ENCODE measurements at places on chromosomes 11 and 22.

GRCh38 chr11:9815486-9816136 is 151.7 kb downstream of the SWAP70 start:
- DNase-seq = no peak

- no peak for DNase-seq
Observed at GRCh38 chr11:93477684-93478234, 65.4 kb downstream of the SMCO4 start.

GRCh38 chr11:37223962-37224361 is 625.9 kb upstream of the RAG2 start:
- no peak for DNase-seq

DNA sequence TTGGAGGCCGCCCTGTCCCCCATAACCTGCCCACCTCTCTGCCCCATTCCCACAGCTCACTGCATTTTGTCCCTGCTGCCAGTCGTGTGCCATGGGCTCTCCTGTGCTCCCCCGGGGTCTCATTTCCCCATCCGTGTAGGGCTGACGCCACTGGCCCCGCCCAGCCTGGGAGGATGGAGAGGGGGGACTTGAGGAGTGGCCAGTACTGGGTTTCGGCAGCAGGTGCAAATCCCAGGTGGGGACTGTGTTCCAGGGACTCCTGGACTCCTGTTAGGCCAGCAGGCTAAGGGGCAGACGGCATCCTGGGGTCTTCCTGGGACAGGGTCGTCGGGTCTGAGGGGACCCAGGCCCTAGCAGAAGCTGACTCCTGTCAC is 1.2 kb upstream of the MYO7A start:
- DNase-seq = no peak

DNA sequence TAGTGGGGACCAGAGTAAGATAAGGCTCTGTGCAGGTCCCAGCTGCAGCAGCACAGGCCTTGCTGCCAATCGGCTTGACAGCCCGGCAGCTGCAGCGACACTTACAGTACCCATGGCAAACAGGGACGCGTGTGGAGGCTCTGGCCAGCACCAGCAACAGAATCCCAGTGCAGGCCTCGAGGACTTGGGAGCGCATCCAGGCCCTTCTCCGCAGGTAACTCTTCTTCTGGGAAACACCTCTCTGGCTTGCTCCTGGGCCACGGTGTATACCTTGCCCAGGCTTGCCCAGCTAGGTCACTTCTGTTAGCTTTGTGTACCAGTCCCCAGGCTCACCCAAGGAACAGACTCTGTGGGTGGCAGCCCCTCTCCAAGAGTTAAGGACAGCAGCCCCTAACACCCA is 126.7 kb downstream of the CTTN start:
- no peak for DNase-seq

GRCh38 chr11:112933970-112934369 is 27.2 kb upstream of the NCAM1 start:
- DNase-seq = no peak

- DNase-seq = no peak
Observed at GRCh38 chr11:33531743-33532181, 168.9 kb downstream of the C11orf91 start.

DNA sequence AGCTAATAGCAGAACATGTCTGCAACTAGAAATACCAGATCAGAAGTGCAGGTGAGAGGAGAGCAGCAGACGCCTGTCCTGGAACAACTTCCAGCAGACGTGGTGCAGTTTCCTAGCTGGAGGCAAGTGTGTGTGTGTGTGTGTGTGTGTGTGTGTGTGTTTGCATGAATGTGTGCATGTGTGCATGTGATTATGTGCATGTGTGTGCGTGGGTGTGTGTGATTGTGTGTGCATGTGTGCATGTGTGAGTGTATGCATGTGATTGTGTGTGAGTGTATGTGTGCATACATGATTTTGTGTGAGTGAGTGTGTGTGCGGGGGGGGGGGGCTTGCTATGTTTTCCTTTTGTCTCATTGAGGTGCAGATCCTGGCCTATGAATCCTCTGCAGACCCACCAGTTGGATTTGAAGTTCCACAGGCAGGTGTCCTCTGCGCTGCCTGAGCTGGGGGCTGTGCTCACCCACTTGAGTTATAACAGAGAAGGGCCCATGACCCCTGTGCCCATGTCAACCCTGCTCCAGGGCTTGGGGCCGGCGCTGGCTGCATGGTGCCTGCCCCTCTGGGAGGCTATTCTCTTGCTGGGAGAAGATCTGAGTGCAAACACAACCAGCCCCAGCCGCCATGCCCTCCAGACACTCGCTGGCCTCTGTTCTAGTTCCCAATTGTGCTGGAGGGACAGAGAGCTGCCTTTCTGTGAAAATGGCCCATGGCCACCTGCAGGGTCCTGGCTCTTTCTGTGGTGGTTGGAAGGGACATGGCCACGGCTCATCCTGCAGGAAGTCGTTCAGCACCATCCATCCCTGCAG is 821.3 kb downstream of the BRD1 start:
- DNase-seq = no peak

- DNase-seq = no peak
Observed at GRCh38 chr11:34855754-34856095, 60.5 kb downstream of the APIP start.

- DNase-seq = no peak
Observed at GRCh38 chr11:34651551-34651950, 30.7 kb downstream of the EHF start.

- DNase-seq = no peak
Observed at GRCh38 chr11:8610532-8611116, 16.6 kb upstream of the STK33 start.

DNA sequence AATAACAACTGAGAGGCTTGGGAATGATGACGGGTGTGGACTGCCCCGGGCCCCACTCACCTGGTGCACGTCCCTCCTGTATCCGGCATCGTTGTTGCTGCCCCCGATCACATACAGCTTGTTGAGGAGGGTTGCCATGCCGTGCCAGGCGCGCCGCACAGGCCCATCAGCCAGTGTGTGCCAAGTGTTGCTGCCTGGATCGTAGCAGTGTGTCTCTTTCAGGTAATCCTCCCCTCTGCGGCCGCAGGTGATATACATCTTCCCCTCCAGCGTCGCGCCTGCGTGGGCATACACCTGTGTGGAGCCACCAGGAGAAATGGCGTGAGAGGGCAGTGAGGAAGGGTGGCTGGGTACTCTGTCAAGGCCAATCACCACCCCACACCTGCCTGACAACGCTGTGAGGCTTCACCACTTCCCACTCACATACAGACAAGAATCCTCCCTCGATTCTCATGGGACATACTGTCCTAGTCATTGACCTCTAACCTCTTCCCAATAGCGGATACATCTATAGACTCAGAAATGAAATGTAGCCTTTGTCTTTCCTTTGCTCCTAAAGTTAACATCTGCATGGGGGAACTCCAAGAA is 8.9 kb upstream of the SCARF2 start:
- DNase-seq = no peak

GRCh38 chr11:33737362-33737821 is 1.2 kb upstream of the CD59 start:
- DNase-seq = no peak

- DNase-seq = no peak
Observed at GRCh38 chr11:67698247-67698646, 23.8 kb upstream of the ALDH3B2 start.

DNA sequence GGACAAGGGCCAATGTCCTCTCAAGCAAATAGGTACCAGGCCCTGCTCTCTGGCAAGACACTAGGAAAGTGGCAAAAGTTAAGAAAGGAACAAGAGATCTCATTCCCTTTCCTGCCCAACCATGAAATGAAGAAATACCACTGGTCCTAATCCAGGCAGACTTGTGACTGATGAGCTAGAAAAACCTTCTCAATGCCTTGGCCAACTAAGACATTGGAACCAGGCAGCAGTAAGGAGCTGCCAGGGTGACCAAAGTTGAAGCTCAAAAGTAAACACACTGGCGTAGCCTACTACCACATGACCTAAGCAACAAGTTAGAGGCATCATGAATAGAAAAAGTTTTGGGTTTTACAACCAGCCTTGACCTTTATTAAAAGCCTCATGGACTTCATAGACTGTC is 45.1 kb upstream of the CHST1 start:
- no peak for DNase-seq

Measured in cortex of kidney (tissue), 1 donor.